ENCODE measurements at places on chromosomes 1 and 21. TPM values are rescaled to one million over a fixed set of nuclear protein-coding genes. Genes with fewer than 3 reads are reported as not detected.

C1orf56 gene
- 7.1 TPM for total RNA-seq

DNA sequence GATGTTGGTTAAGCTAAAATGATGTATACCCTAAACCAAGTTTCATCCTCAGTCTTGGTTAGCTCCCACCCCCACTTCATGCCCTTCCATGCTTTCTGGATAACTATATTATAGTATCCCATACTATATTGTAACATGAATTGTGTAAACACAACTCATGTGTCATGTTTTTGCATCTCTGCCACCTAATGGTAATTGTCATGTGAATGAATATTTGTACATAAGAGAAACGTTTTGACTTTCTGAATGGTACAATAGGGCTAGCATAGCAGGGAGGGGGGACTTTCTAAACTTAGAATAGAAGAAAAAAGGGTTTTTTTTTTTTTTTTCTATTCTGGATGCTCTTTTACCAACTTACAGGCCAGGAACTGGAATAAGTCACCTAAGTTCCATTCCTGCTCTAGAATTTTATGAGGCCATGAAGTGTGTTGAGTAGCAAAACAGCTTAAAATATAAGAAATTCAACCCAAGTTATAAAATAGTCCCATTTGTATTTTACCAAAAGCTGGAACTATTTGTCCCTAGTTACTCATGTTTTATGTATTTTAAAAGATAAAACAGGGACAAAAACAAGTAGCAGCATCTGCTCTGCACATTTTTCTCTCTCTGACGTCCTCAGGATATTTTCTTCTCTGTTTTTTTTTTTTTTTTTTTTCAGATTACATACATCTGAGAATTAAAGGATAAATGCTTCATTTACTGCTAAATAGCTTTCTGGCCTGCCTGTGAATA lies 77.4 kb downstream of the HLX start:
- no peak for DNase-seq

DNA sequence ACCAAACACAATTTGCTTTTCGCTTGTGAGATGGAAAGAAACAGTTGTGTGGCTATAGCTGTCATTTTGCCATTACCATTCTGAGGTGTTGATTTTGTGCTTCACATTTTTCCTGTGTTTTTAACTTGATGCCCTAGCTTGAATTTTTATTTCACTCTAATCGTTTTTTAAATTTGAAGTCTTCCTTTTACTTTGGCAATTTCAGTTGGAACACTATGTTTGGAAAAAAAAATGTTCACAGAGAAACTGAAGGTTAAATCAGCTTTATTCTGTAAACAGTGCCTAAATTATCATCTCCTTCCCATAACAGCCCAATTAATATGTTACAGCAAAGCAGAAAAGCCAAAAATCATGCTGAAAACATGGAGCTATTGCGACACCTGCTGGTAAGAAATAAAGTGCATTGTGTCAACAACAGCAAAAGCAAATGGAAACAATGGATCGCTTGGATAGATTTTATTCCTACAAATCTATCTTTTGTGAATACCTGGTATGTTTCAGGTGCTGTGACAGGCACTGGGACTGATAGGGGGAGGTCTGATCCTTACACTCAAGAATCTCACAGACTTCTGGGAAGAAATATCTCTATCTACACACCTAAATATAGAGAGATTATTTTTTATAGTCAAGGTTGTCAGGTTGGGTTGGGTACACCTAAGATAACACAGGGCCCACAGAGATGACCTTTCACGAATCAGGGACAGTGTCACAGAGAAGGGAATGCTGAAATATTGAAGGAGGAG lies 16.2 kb upstream of the ERICH3 start:
- DNase-seq, result no peak

GRCh38 chr21:33815143-33815707 lies 100.4 kb downstream of the ATP5PO start:
- no peak for DNase-seq

DNA sequence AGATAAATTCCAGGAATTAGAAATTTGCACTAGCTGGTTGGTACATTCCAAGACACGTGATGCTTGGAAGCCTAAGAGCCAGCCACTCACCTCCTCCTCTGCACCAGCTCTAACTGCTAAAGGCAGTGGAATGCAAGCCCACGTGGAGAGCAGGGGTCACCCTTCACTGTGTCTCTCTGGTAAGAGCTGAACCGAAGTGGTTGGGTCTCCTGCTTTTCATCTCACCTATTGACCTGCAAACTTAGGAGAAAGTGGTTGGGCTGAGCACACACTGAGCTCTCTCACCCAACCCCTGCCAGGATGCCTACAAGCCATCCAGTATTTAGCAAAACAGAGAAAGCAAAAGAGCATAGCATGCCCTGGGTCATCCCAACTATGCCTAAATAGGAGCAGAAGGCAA lies 19.3 kb downstream of the HAO2 start:
- DNase-seq, result no peak

TMPRSS15 gene
- not detected for total RNA-seq

DNA sequence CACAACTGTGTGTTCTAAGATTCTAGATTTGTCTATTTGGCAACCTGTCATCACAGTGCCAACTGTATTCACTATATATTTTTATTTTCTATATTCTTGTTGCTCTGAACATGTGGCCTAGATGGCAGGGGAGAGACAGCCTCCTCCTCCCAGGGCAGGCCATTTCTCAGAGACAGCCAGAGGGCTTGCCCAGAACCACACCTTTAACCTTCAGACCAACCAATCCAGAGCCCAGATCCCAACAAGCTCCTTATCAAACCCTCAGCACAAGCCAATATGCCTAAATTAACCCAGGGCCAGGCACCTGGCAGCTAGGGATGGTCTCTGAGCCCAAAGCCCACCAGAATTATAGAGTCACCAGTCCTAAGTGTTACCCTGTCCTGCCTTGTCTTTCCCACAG lies 19.3 kb downstream of the TRIM11 start:
- no peak for DNase-seq

GRCh38 chr1:207830788-207831187 lies 78.9 kb downstream of the CD46 start:
- peak; percentile 70 for DNase-seq

DNA sequence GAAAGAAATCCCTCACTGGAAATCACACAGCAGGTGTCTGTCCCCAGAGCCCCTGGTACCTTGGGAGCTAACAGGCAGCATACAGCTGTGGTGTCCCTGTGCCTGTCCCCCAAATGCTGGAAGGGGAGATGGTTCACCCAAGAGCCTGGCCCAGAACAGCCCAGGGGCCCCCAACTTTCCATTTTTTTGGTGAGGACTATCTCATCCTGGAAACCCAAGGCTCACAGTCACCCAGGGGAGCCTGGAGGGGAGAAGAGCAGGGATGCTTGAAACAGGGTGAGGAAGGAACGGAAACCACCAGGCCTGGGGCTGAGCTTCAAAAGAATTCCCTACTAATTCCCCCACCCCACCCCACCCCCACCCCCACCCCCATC lies 3.6 kb downstream of the SDC3 start:
- DNase-seq, result peak; percentile 7

SYCP1 gene
- total RNA-seq, result not detected

GRCh38 chr21:39208624-39209333 lies 25.5 kb upstream of the PSMG1 start:
- DNase-seq, result no peak

DNA sequence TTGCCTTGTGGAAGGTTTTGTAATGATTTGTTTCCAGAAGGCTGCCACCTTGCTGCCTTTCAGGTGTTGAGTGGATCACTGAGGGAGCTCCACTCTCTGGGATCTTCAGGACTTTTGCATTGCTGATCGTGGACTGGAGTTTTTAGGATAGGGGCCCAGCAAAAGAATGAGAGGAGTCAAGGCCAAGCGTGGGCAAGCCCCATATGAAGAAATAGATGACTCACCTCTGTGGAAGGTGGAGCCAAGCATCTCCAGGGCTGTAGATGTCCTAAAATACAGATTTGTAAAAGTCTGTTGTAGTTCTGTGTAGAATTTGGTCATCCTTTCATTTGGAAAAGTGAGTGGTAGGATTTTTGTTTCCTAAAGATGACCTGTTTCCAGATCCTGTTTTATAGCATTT lies 67.0 kb downstream of the ST3GAL3 start:
- no peak for DNase-seq

DNA sequence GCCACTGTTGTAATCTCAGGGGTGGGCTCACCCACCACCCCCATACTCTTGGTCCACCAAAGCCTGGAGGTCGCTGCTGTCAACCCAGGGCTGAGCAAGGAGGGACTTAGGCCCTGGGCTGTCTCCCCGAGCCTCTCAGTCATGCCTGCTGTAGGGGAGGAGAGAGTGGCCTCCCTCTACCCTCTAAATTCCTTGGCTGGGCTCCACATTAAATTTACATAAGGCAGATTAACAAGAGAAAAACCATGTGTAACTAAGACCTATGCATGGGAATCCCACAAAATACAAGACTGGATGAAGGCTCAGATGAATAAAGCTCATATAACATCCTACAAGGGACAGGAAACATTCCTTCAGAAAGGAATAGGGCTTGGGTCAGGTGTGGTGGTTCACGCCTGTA lies 1.8 kb upstream of the PIK3CD start:
- no peak for DNase-seq

DNA sequence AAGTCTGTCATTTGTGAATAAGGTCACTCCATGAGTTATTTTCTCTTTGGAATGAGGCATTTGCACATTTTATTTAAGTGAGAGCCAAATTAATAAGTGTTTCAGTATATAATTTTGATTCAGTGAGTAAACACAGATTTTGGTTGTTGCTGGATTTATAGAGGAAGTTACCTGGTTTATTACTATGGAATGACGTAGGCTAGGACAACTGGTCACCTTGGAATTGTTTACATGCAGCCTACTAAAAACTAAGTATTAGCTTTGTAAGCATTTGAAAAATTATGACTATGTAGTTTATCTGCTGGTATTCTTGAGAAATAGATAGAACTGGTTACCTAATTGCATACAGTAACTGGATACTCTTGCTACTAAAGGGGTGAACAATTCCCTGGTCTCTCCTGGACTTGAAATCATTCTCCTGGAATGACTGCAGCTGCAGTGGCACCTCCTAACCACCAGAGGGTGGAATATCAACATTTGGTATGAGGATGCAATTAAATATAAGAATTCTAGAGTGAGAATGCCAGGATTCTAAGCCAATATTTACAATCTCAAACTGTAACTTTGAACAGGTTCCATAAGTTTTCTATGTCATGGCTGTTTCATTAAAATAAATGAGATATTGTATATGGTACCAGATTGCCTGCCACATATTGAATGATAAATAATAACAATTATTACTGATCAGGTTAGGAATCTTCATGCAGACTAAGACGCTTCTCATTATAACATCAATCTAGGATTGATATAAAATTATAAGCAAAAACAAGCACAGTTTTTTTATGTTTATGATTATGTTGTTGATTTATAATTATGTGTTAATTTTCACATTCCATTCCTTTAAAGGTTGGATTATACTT lies 3.5 kb upstream of the KRTAP27-1 start:
- no peak for DNase-seq

FMOD gene
- 11.2 TPM for total RNA-seq

DNA sequence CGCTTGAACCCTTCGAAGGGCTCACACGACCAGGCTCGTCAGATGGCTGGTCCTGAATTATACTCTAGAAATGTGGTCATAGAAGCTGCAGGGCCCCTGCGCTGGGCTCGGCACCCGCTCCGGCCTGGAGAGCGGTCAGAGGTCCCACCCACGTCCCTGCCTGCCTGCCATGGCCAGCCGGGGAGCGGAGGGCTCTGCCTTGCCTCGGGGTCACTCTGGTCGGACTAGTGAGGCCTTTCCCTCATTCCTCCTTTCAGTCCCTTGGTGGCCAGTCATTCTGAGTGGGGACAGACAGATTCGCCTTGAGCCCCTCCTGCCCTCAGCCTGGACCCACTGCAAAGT lies 529 bp upstream of the MARCKSL1 start:
- no peak for DNase-seq

DNA sequence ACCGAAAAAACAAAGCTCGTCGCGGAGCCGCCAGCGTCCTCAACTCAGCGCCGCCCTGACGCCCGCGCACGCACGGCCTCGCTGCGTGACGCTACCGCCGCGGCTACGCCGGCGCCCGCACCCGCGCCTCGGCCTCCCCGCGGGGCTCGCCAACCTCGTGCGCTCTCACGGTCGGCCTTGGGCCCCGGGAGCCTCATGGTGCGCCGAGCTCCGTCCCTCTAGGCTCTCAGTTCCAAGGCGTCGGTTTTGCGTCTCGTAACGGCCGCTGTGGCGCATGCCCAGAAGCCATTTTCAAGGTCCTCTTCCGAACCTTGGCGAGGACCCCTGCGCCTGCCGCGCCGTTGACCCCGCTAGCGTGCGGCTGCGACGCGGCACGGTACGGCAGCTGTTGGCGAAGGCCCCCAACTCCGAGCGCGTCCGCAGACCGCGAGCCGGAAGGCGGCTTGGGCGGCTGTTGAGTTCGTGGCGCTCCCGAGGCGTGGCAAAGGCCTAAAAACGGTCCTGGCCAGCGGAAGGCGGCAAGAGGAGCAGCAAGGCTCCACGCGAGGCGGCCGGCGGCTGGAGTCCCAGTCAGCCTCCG lies at the start of gene HENMT1:
Gene HENMT1 (minus strand): TSS at position 64 of the 580 bp plus-strand sequence. CDS start 1,209 bp downstream, outside the sequence.
- peak; percentile 60 for DNase-seq

- DNase-seq, result no peak
Observed at GRCh38 chr21:26451081-26451740, 121.9 kb downstream of the CYYR1 start.

- DNase-seq, result no peak
Observed at GRCh38 chr1:52552236-52552504, 722 bp downstream of the TUT4 start.

CDC20 gene
- total RNA-seq, result 0.99 TPM

AHCTF1 gene
- total RNA-seq, result 20.8 TPM

GRCh38 chr1:229281339-229281926 lies 10.5 kb downstream of the RAB4A start:
- DNase-seq, result no peak

CAMK2N1 gene
- total RNA-seq, result 7.9 TPM

ATAD3C gene
- 2.8 TPM for total RNA-seq

TAF1A gene
- 2.5 TPM for total RNA-seq

DNA sequence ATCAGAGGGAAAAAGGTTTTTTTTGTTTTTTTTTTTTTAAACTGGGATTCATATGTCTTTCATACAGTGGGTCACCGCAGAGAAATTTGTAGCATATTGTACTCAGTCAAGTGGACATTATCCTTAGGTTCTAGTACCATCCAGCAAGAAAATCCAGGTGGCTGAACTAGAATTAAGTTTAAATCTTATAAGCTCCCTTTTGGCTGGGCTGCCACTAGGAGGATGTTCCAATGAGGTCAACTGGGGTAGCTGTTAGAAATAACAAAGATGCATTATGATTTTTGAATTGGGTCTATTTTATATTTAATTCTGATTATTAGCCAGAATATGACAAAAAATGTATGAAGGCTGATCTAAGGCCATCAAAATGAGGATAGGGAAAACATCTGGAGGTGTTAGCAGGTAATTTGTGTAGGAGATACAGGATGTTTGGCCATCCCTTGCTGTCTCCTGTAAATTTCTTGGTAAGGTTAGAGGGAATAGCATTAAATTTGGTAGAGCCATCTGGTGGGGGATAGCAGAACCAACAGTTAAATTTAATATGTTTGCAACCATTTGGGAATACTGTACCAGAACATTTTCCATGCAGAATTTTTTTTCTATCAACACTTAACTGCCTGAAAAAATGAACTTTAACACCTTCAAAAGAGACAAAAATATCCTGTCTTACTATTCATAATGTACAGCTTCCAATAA lies 568.5 kb upstream of the B3GALT2 start:
- DNase-seq, result no peak

All from left ventricle myocardium inferior (tissue), 1 donor.